ENCODE measurements at places on chromosomes 7 and 10.

- no peak for DNase-seq
Measured at GRCh38 chr7:92753614-92754013, 82.8 kb downstream of the CDK6 start.

- DNase-seq: no peak
Measured at GRCh38 chr7:80703272-80703671, 64.8 kb downstream of the CD36 start.

GRCh38 chr10:21515361-21516241, 9.9 kb downstream of the SKIDA1 start:
- no peak for DNase-seq

GRCh38 chr7:31082017-31082416, 29.9 kb downstream of the ADCYAP1R1 start:
- DNase-seq: no peak

- DNase-seq: no peak
Measured at GRCh38 chr10:11663763-11664555, 52.5 kb upstream of the USP6NL start.

DNA sequence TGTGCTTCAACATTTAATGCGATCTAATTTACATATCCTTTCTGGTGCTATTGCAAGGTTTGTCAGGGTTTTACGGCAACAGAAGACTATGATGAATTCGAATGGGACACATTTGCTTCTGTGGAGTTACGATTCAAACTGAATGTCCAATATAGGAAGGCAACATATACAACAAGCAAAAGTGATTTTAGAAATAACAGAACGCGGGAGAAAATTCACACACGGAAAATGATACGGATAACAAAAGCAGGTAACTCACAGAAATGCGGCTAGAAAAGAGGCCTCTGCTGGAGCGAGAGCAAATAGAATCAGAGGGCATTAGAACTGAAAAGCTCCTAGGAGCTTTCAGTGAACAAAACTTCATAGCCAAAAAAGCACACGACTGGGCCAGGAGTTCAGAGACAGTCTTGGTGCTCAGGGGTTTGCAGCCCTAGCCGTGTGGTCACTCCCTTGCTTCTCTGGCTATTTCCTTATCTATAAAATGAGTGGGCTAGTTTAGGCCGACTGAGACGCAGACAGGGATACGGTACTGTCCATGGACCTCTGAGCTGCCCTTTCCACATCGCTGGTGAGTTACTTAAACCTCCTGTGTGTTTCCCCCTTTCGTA, 557 bp upstream of the TAX1BP1 start:
- DNase-seq: no peak

- DNase-seq: no peak
Measured at GRCh38 chr7:47226696-47227095, 355.2 kb downstream of the TNS3 start.

Measured in H4 (cell line).